ENCODE measurements at places on chromosomes 2 and 18.

- no peak for DNase-seq
Observed at GRCh38 chr2:234689911-234690379, 193.1 kb upstream of the ARL4C start.

- no peak for DNase-seq
Observed at GRCh38 chr18:26719896-26720295, 145.6 kb downstream of the AQP4 start.

- no peak for DNase-seq
Observed at GRCh38 chr18:56267334-56267733, 371.1 kb downstream of the TXNL1 start.

DNA sequence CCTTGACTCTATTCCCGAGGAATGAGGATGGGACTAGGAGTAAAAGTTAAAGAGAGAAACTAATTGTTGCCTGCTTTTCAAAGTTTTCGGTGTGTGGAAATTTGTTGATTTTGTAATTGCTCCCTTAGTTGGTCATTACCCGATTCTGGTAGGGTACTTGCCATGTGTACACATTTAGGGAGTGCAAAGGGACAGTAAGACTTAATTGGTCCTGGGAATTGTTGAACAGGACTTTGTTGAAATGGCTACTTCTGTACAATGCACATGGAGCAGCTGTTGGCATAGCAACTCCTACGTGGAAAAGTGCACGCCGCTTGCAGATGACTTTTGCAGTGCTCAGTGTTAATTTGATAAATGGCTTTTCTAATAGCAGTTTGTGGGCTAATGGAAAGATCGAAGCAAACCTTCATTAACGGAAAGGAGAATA, 22.9 kb downstream of the EPAS1 start:
- DNase-seq, result no peak

GRCh38 chr2:1837022-1837421, 92.7 kb upstream of the PXDN start:
- DNase-seq, result no peak

All from urinary bladder (tissue), 4 donors.